Right lobe of liver (tissue), 6 donors: ENCODE measurements at places on chromosomes 5 and 9. TPM values are rescaled to one million over a fixed set of nuclear protein-coding genes. Genes with fewer than 3 reads are reported as not detected.

- DNase-seq = no peak
Observed at GRCh38 chr5:45437752-45438151, 258.4 kb downstream of the HCN1 start.

C9orf40 gene
- 1.6 TPM for total RNA-seq

- DNase-seq = no peak
Observed at GRCh38 chr5:158938200-158938599, 161.5 kb downstream of the EBF1 start.

SIGMAR1 gene
- 120 TPM for total RNA-seq
